ENCODE measurements at places on chromosomes 6 and 20. TPM values are rescaled to one million over a fixed set of nuclear protein-coding genes. Genes with fewer than 3 reads are reported as not detected.

Gene ENPP5
- total RNA-seq: 2.0 TPM

Gene GPR6
- total RNA-seq: not detected

Gene EDN1
- total RNA-seq: not detected

Gene CCN5
- total RNA-seq: 0.45 TPM

Gene EMILIN3
- 0.24 TPM for total RNA-seq

Measured in SK-MEL-5 (cell line).